Right hindlimb (tissue), 1 donor: ENCODE measurements at places on chromosomes 5 and 9.

GRCh38 chr9:100131216-100131615 lies 32.2 kb downstream of the INVS start:
- no peak for DNase-seq

DNA sequence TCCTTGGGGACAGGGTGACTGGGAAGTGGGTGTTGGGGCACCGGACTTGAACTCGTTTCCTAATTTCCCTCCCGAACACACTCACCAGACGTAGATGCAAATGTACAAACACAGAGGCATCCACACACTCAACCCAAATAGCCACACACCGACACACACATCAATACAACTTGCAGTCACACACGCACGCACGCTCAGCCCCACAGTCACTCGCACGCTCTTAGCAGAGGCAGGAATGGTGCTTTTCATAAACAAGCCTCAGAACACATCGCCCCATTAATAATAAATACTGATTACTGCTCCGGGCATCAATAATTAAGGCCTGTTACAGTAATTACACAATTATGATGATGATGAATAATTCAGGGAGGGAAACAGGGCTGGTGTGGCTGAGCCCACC lies 5.7 kb downstream of the BARHL1 start:
- no peak for DNase-seq

- no peak for DNase-seq
These were observed 17.4 kb downstream of the LMNB1 start for GRCh38 chr5:126794157-126794828.

GRCh38 chr9:114497727-114498382 lies 7.4 kb downstream of the WHRN start:
- DNase-seq: no peak

GRCh38 chr9:98357921-98358535 lies 102.6 kb upstream of the TBC1D2 start:
- no peak for DNase-seq

DNA sequence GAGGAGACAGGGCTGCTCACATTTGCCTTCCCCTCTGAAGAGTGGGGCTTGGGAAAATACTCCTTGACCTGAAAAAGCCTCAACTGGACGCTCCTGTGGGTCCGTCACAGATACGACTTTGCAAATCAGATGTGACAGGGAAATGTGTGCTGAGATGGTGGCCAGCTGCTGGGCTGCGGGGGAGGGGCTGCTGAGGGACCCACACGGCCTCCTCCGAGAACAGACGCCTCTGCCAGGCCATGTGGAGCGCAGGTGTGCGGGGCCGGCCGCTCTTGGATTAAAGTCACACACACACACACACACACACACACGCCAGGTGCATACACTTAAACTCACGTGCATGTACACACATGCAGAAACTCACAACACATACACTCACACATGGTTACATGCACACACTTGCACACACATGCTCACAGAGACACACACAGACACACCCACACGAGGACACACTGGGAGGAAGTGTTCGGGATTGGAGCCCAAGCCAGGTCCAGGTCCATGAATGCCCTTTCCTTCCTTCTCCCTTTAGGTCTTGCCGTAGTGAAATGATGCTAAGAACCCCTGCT lies 167.4 kb downstream of the GAPVD1 start:
- DNase-seq: peak; percentile 55

- DNase-seq: no peak
These were observed 175.9 kb upstream of the IZUMO3 start for GRCh38 chr9:24721621-24722020.

- no peak for DNase-seq
These were observed 41.8 kb upstream of the NR5A1 start for GRCh38 chr9:124549016-124549415.

DNA sequence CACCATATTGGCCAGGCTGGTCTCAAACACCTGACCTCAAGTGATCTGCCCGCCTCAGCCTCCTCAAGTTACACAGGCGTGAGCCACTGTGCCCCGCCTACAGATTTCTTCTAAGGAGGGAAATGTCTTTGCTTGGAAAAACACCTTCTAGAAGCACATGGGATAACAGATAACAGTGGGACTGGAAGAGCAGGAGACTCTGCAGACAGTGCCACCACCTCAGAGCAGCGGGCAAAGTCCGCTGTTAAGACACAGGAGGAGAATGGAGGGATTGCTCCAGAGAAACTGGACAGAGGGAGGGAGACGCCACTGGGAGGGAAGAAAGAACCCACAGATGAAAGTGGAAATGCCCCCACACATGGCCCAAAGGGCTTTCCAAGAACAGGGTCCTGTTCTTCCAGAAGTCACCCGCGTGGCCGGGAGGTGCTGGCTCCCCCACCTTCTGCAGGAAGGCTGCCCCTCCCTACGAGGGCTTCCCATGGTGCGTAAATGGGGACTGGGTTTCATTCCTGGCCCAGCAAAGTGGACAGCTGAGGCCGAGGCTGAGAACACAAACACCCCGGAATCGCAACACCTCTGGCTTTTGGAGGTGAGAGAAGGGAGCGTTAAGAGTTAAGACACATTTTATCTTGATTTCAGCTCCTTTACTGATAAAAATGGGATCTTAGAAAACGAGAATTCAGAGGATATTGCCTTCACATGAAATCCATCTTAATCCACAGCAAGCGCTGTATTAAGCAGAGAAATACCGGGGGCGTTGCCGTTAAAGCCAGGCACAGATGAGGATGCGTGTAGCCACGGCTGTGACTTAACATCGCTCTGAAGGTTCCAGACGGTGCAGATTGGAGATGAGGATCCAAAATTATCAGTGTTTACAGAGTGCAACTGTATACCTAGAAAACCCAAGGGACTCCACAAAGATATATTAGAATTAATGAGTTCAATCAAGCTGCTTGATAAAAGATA lies 11.2 kb downstream of the ADAMTS2 start:
- no peak for DNase-seq

GRCh38 chr5:174189654-174190541 lies 144.4 kb downstream of the NSG2 start:
- DNase-seq: peak; percentile 70

DNA sequence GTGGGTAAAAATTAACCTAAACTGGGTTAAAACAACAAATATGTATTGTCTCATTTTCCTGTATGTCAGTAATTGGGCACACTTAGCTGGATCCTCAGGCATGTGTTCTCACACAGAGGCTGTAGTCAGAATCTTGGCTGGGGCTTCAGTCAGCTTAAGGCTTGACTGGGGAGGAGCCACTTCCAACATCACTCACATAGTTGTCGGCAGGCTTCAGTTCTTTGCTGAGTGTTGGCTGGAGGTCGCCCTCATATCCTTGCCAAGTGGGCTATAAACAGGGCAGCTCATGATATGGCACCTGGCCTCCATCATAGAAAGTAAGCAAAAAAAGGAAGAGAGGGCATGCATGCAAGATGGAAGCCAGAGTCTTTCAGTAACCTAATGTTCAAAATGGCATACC lies 173.0 kb downstream of the GIN1 start:
- no peak for DNase-seq

GRCh38 chr5:123500471-123500870 lies 11.5 kb upstream of the CSNK1G3 start:
- DNase-seq: no peak

- DNase-seq: no peak
These were observed 91.9 kb upstream of the TLR4 start for GRCh38 chr9:117612317-117612716.

DNA sequence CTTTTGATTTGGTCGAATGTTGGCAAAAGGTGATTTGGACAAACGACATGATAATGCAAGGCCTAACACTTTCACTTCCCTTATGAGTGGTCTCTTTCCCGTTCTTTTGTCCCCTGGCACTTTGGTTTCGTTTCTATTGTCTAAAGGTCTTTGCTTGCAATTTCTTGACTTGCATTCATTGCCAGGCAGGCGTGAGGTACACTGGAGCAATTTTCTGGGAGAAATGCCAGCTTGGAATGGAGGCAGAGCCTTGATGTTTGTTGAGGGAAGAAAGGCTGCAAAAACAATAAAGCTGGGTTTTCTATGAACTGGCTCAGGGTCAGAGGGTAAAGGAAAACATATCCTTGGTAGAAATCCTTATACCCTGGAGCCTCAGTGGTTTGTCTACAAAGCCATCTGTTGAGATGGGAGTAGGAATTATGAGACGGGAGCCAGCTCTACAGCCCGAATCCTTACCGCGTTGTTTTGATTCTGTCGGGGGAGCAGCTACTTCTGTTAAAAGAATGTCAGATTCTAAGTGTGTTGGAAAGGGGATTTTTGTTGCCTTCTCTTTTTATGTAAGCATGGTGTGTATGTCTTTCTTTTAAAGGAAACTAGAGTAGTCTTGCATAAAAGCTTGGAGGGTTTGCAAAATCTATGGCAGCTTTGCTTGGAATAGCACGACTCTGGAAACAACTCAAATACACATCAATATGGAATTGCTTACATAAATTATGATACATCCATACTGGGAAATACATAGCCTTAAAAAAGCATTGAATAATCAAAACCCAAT lies 158.9 kb downstream of the RMI1 start:
- peak; percentile 78 for DNase-seq
